ENCODE measurements at places on chromosomes 1 and 21.

DNA sequence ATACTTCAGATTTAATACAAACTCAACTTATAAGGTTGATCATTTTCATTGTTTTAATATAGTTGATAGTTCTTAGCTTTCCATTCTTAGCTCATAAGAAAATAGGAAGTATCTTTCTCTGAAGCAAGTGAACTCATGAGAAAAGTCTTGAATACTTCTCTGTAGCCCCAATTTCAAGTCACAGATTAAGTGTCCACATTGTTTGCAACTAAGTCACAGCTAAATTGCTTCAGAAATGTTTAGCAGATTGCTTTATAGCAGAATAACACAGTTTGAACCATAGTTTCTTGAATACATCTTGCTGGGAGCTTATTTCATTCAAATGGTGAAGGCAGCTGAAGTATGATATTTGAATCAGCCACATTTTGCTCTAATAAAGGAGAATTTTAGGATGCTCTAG, 10.6 kb upstream of the PKN2 start:
- DNase-seq = peak; percentile 22

DNA sequence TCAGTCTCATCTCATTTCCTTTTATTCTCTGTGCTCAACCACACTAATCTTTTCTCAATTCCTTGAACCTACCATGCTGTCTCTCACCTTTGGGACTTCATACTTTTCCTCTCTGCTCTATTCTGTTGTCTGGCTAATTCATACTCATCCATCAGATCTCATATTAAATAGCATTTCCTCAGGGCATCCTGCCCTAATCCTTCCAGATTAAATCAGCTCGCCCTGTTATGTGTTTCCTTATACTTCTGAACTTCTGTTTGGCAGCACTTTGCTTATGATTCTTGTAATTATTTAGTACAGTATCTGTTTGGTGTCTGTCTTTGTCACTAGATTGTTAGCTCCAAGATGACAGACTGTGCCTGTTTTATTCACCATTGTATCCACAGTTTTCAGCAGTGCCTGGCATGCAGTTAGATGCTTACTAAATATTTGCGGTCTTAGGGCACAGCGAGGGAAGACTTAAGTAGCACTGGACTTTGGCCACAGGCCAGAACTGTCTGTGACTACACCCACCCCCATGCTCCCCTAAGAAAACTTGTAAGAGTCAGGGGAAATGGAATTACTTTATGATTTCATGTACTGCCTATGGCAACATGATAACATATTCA, 9.9 kb upstream of the CAP1 start:
- DNase-seq = no peak

DNA sequence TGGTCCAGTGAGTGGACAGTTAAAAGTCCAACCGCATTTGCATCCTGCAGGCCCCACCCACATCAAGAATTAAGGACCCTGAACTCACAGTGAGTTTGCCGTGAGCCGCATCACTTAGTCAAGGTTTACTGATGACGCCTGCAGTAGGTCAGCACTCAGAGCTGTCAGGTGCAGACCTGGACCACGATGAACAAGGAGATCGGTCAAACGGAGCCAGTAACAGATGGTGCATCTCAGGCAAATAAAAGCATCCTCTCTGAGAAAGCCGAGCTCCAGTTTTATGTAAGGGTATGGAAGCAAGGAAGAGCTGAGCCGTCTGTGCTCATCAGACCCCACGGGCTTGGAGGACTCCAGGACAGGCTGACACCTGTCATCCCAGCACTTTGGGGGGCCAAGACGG, 4.5 kb downstream of the PRDM15 start:
- DNase-seq = peak; percentile 77

DNA sequence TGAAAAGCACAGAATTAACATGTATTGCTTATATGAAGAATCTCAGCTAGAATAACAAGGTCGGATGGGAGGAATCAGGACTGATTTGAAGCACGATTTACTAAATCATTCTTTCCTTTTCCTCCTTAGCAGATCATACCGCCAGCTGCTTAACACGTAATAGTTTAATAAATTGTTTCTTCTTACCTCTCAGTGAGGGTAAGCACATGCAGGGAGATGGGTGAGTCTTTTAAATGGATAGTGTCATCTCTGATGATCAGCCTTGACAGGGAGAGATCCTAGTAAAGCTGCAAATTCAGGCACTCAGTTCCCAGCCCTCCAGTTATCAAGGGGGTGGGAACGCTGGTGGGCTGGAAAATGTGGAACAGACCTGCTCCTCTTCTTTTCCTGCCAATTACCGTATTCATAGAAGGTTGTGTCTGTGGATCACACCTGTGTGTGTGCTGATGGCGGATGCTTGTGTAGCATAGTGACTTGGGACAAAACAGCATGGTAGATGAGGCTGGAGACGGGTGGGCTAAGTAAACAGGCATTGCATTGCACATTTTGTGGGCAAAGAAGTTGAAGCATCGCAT, 30.7 kb downstream of the NTPCR start:
- DNase-seq = no peak

DNA sequence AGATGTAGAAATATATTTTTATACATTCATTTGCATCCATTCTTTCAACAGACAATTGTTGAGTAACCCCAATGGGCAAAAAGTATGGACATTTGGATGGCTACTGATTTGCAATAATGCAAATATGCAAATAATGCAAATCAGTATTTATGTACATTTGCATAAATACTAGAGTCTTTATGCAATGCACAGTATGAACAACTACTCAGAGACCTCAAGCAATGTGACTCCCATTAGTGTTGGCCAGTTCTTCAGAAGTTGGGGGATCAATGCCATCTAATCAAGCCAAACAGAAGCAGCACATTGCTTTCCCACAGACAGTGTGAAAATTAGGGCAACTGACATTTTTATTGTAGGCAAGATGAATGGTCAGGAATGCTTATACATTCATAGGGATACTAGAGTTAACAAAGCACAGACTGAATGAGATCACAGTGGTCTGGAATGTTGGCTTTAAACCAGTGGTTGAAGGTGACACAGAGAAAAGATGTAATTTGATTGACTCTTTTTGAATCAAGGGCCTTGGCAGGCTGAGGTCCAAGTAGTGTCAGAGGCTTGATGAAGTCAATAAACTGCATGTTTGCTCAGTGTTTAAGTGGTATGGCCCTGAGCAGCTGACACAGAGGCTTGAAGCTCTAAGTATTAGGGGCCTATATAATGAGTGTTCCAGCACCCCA, 256.6 kb downstream of the CTH start:
- no peak for DNase-seq

- no peak for DNase-seq
These were observed 33.9 kb downstream of the APP start for GRCh38 chr21:26136671-26137070.

DNA sequence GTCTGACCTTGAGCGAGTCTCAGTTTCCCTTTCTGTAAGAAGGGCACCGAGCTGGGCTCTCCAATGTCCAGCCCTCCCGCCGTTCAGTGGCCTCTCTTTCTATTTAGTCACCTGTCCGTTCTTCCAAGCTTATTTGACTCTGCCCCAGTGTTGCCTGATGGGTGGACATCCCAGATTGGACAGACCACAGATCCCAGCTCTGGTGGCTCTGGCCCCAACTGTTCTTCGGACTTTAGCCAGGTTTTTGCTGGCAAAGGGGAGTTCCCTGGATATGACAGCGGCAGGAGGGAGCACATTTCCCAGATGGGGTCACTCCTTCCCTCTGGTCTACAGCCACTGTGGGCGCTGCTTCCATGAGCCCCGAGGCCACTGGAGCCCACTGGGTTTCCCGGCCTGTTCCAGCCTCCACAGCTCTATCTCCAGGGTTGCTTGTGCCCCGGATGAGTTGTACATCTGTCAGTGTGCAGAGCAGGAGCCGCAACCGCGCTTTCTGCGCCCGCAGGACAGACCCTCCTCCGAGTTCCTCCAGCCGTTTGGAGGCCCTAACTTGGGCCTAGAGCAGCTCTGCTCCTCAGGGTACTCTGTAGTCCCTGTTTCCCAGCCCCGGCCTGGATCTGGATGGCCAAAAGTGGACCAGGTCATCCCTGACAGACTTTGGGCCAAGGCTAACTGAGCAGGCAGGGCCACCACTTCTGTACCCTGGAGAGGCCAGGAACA, 3.8 kb downstream of the DMBX1 start:
- DNase-seq = no peak

- no peak for DNase-seq
These were observed 88.8 kb downstream of the ST3GAL3 start for GRCh38 chr1:43796111-43796581.

- peak; percentile 66 for DNase-seq
These were observed 2.4 kb downstream of the NTPCR start for GRCh38 chr1:232952514-232953499.

DNA sequence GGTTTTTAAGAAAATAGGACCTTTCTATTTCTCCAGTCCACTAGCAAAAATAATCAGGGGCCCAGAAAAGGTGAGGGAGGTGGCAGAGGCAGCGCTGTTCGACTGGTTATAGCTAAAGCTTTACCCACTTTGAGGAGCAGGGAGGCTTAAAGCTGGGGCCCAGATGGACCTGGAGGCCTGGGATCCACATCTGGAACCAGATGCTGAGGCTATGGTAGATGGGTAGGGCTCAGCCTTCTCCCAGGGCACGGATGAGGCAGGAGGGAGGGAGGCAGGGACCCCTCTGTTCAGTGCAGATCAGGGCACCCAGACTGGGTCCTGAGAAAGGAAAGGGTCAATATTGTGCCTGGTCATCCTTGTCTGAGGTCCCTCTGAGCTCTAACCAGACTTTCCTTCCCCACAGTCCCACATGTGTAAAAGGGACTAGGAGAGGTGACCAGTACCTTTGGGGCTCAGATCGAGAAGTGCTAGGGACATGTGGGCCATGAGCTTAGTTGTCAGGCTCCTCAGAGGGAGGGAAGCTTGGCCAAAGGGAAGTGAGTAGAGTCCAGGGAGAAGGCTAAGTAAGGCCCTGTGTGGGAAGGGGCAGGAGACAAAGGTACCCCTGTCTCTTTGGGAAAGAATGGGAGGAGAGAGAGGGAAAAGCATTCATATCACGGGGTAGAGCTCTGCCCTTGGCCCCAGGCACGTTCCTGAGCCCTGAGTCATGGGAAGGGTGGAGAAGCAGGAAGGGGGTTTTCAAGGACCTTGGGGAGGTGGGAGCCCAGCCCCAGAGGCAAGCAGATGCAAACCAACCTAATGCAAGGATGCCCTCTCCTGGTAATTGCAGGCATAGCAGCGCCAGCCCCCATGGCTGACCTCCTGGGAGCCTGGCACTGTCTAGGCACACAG, 15.4 kb downstream of the LMNA start:
- DNase-seq = peak; percentile 85

GRCh38 chr1:31507676-31508530, 68.4 kb upstream of the TINAGL1 start:
- DNase-seq = peak; percentile 26

DNA sequence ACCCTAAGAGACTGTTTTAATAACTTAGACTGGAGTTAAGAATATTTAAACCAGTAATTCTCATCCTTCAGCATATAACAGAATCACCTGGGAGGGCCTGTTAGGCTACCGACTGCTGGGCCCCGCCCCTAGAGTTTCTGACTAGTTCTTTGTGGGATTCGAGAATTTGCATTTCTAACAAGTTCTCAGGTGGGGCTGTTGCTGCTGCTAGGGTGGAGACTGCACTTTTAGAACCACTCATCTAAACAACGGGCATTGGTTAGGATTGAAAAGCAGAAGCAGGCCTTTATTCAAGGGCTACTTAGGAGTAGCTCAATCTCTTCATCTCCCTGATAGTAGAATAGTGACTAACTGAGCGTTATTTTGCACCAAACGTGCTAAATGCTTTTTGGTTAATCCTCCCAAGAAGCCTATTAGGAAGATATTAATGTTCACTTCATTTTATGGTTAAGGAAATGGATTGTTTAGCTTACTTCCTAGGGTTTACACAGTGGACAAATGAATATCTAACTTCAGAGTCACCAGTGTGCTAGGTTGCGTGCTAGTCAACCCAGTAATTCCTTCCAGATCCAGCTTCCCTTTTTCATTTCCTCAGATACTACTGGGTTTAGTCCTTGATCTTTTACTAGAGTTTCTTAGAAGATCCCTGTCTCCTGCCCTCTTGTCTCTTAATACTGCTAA, 31.1 kb upstream of the UAP1 start:
- peak; percentile 26 for DNase-seq

DNA sequence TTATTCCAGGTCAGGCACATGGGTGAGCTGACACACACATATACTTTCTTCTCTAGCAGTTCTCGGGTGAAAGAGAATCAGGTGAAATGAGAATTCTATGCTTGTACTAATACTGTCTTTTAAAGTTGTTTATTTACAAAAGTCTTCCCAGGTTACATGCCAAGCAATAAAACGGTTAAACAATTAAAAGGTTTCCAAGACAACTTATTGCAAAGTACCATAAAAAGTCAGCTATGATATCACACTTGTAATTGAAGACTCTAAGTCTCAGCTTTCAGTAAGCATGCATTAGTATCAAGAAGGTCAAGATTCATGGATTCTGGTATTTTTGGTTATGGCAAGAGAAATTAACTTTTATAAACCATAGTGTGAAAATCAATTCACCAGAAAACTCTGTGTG, 171.4 kb downstream of the PDE4B start:
- DNase-seq = no peak

DNA sequence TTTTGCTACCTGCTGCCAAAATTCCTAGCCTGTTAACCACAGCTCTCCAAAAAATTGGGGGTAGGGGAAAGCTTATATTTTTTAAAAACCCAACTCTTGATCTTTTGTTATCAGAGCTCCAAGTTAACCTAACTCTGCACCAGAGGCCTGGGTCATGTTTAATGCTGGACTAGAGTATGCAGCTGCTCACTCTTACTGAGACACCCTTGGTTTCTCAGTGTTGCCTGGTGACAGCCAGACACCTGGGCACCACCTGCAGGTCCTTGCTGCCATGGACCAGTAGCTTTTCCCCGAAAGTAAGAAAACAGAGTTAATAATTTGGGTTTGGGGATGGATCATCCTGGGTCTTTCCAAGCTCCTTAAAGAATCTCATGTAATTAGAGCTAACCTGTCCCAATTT, 30.1 kb downstream of the KCNJ6 start:
- DNase-seq = no peak

DNA sequence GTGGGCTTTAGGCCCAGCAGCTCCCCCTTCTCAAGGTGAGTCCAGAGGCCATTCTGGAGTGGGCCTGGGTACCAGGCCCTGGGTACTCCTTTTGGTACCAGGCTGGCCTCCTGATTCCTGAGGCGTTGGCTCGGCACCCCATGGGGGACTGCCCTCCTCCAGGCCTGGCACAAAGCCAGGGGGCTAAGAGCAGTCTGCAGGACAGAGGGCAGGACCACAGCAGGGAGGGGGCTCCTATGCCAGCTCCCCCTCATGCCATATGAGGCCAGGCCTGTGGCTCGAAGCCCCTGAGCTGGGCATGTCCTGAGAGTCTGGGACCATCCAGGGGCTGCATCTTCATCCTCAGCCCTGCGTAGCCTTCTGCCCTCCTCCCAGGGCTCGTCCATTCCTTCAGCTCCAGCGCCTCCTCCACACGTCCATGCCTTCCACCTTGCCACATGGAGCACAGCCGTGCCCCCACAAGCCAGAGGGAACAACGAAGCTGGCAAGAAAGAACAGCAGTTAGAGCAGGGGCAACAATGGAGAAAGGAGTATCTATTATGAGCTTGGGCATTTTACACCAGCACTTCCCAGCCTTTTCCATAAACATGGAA, 3.2 kb downstream of the PHLDA3 start:
- no peak for DNase-seq

DNA sequence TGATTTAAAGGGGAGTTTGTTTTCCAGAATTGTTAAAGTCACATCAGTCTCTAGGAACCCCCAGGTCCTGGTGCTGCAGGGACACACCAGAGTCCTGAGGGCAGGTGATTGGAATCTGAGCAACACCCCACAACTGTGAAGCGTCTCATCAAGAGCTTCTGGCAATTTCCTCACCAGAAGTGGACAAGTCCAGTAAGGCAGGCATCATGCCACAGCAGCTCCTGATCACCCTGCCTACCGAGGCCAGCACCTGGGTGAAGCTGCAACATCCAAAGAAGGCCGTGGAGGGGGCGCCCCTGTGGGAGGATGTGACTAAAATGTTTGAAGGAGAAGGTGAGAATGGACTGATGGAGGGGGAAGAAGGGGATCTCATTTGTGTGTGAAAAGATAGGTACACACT, 2.1 kb downstream of the ZFP69 start:
- DNase-seq = no peak
